ENCODE measurements at places on chromosomes 1 and 21. TPM values are rescaled to one million over a fixed set of nuclear protein-coding genes. Genes with fewer than 3 reads are reported as not detected.

The NTMT2 gene
- total RNA-seq: not detected

The SERPINC1 gene
- total RNA-seq: not detected

The SCAMP3 gene
- total RNA-seq: 36.9 TPM

The EPHB2 gene
- 16.6 TPM for total RNA-seq

The BMP8B gene
- total RNA-seq: 0.81 TPM

The DISP3 gene
- 0.10 TPM for total RNA-seq

The OR2T2 gene
- not detected for total RNA-seq

GRCh38 chr1:235296729-235297128, 31.2 kb downstream of the ARID4B start:
- DNase-seq: no peak

GRCh38 chr21:31999810-32000468, 127.1 kb downstream of the HUNK start:
- no peak for DNase-seq

DNA sequence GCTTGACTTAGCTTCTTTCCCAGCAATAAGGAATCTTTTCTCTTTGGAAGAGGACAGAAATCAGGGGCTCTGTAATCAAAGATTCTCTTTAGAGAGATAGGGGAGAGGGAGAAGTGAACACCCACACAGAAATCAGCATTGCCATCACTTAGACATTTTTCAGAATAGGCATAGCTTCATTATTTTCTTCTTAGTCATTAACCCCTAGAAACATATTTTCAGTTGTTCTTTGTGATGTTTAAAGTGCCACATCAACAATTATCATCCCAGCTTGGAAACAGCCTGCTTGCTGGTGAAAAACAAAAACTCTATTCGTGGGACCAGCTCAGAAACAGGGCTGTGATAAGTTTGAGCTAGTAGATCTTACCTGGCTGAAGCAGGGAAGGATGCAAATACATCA, 88.3 kb upstream of the SLC44A3 start:
- DNase-seq: no peak

DNA sequence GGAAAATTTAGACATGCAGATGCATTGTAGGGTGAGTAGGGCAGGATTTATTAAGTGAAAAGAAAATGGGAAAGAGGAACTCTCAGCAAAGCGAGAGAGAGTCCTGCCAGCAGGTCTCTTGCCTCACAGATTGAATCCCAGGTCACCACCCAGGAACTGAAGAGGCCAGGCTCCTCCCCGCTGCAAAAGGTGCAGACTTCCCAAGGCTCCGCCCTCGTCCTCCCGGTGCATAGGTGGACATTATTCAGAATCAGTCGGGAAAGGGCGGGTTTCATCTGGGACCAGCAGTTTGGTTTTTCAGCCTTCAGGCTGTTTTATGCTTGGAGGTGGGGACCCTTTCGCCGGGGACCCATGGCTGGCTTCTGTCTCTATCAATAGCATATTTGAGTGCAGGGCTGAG, 41.6 kb upstream of the APP start:
- no peak for DNase-seq

DNA sequence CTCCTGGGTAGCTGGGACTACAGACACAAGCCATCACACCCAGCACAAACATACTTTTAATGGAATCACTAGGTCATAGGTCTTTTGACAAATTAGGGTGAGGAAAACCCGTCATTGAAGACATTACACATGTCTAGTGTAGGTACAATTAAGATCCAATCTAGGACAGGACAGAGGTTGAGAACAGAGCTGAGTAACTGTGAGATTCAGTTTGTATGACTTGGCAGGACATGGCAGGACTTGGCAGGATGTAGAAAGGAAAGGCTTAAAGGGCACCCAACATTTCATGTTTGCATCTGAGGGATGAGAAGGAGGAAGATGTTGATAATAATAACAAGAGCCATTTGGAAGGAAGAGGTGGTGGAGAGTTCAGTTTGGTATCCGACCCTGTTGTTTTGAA, 483.8 kb downstream of the PCP4 start:
- DNase-seq: no peak

DNA sequence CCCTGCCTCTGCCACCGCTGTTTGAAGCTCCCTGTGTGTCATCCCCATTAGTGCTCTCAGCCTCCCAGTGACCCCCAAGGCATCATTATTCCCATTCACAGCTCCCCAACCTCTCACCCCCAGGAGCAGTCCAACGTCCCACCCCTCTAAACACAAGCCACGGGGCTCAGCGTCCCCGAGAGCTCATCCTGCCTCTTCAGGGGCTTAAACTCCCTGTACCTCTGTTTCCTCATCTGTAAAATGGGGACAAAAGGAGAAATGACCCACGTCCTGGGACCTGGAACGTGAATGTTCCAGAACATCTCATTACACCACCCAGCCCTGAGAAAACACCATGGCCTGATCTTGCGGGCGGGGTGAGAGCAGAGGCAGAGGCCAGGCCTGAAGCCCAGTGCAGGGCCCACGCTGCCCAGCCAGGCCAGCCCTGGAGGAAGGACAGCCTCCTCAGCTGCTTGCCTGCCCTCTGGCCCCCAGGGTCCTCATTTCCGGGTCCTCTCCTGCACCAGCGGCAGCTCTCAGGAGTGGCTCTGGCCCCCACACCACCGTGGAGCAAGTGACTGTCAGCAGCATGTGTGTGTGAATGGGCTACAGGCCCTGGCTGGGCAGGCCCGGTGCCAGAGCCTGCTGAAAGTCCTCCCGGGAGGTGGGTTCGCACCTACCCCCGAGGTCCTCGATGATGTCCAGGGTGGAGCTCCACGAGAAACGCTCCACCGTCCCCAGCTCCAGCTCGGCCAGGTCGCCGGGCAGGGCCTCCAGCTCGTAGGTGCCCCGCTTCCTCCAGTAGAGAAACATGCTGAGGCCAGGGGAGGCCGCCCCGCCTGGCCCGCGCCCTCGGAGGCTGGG, 14.1 kb upstream of the PLEKHG5 start:
- DNase-seq: no peak

- DNase-seq: no peak
Observed at GRCh38 chr1:69688193-69688592, 120.5 kb downstream of the LRRC7 start.

DNA sequence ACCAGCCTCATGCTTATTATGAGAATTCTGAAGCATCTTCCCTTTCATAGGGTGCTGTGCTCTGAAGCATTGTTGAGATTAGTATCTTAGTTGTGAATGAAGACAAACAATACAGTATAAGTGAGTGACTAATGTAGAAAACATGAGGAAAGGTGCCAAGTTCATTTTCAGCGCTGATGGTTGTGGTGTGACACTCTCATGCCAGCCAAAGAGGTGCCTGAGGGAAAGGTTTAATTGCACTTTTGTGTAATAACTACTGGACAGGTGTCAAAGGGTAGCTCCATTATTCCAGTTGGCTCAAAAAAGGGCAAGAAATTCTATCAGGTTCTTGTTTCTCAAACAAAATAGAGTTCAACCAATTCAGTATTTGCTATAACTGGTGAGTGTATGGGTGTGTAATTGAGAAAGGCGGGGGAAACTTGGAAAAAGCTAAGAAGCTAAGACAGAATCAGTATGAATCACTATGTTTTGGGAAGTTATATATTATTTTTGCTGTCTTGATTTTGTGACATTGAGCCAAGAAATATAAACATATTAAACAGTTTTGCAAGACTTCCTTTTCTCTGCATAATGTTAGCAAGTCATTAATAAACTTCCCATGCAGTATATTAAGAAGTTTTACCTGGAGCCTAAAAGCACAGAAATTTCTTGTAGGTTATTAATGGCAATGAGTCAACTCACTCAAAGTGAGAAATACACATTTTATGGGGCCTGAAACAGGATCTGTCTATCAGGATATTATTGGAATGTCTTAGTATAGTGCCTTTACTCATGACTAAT, 31.8 kb downstream of the KCNK2 start:
- no peak for DNase-seq

- DNase-seq: no peak
Observed at GRCh38 chr1:79362470-79362869, 355.9 kb upstream of the ADGRL4 start.

- DNase-seq: no peak
Observed at GRCh38 chr1:245215071-245215470, 60.3 kb downstream of the KIF26B start.

GRCh38 chr1:75548721-75549480, 62.0 kb downstream of the SLC44A5 start:
- DNase-seq: no peak

- no peak for DNase-seq
Observed at GRCh38 chr1:230823931-230824381, 44.4 kb downstream of the C1orf198 start.

DNA sequence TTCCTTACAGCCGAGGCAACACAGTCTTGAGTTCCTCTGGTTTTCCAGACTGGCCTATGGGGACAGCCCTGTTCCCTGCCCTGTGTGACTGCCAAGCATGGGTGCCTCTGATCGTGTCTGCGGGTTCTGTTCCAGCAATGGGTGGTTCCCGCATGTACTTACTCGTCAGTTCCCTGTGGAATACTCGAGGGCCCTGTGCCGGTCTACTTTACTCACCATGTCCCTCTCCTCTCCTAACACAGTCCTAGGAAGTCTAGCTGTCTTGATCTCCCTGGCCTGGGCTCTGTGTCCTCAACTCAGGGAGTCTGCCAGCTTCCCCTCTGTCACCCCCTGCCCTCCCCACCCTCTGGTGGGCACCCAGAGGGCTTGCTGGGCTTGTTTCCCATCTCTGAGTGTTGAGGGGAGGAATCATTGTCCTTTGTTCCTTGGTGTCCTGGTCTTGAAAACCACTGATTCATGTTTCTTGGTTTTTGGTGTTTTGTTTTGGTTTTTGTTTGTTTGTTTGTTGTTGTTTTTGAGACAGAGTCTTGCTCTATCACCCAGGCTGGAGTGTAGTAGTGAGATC, 36.0 kb downstream of the TRAPPC10 start:
- DNase-seq: no peak

DNA sequence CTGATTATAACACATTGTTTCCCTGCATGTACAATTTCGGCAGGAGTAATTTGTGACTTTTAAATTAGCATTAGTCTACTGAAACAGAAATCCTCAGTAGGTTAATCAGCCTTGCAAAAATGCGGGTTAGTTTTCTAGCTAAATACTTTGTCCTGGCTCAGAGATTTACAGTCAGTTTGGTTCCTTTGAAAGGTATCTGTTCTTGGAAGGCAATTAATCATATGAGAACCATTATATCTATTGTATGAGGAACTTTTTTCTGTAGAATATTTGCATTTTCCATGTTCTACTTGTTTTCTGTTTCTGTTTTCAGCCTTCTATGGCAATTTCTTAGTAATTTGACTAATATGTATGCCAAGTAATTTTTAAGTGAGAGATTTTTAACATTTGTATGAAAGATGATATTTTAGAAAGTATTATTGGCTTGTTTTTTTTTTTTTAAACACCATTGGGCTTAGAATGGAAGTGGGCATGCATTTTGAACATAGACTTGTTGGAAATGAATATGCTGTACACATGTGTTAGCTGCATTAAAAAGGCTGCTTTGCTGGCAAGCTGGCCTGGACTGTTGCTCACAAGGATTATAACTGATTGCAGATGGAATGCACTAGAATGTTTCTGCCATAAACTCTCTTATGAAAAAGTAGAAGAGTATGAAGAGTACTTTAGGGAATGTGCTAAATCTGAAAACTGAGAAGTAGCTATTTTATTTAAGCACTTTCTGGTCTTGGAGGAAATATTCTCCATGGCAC, 26.2 kb downstream of the KIF1B start:
- DNase-seq: no peak

DNA sequence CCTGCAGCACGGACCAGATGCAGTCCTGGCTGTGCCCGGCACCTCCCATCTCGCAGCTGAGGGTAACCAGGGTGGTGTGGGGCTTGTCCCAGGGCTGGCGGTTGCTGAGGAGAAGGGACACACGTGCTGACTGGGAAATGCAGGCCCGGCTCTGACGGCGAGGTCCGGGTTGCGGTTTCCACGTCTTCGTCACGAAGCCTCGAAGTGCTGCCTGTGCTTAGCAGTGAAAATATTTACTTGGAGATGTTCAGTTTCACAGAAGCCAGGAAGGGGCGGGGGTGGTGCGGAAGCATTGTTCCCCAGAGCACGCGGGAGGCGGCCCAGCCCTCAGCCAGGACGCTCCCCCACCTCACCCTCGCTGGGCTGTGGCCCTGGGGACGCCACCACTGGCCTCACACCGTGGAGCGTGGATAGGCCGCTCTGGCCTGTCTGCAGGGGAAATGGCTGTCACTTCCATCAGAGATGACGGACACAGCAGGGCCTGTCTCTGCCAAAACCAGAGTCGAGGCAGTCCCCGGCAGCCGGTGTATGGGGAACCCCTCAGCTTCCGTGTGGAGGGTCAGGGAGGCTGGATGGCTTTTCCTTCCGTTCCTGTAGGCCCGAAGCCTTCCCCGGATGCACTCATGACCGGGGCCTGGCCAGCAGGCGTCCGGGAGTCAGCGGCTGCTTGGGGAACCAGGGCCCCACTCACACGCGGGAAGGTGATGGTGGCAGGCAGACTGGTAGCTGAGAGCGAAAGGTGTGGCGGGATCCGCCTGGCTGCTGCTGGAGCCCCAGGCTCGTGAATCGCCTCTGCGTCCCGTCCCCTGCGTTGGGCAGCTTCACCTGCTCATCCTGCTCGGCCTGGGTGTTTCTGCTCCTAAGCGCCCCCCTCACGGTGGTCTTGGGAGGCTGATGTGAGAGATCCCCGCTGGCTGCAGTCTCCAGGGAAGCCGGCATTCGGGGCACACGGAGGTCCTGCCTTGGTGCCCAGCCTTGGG, 14.7 kb upstream of the POFUT2 start:
- peak; percentile 55 for DNase-seq

GRCh38 chr1:194919146-194919545, 1689.1 kb downstream of the KCNT2 start:
- DNase-seq: no peak

- no peak for DNase-seq
Observed at GRCh38 chr1:210731193-210731592, 402.5 kb downstream of the HHAT start.

GRCh38 chr21:36788120-36788638, 89.3 kb downstream of the SIM2 start:
- no peak for DNase-seq

Data from aorta (tissue), 5 donors.